ENCODE measurements at places on chromosomes 6 and 20.

DNA sequence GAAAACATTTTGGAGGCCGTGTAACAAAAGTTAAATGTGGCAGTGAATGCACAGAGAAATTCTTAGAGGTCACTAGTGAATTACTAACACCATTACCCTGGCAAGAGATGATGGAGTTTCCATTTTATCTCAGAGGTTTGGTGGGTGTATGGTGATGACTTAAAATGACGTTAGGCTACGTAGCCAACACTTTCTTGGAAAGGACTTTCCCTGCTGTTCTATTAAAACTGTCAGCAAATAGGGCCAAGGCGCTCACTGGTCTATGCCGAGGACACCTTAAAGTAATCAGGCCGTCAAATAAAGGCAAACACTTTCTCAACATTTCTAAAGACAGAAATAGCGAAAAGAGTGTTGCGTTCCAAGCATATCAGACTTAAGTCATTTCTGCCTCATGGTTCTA is 160.8 kb downstream of the GMPR start:
- no peak for DNase-seq

- no peak for DNase-seq
Observed at GRCh38 chr20:49614338-49615050, 46.6 kb upstream of the PTGIS start.

- no peak for DNase-seq
Observed at GRCh38 chr6:46299253-46299652, 128.5 kb upstream of the ENPP5 start.

DNA sequence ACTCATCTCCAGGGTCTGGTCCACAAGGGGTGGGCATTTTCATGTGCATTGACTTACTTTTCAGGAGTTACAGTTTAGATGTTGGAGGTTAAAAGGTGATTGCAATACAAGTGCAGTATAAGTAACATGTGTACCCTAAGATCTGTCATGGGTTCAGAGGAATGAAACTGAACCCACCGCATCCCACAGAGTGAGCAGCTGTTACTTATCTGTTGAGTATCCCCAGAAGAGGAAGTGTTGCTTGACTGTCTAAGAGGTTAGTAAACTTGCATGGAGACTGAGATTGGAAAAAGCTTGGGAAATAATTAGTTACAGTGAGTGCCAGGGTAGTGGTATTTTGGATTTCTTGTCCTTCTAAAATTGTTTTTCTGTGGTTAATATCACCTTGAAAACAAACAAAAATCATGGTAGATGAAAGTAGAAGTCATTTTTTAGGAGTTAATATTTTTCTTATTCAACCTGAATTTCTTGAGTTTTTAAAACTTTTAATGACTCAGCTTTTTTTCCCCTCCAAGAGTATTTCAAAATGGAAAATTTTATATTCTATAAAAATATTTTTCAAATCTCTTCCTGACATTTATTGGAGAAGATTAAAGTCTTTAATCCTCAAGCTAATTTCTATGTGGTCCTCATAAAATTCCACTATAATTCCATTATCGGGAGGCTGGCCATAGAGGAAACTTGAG is 306.1 kb downstream of the ZNF217 start:
- DNase-seq, result no peak

- peak; percentile 70 for DNase-seq
Observed at GRCh38 chr20:25065625-25066338, 7.8 kb upstream of the ACSS1 start.

DNA sequence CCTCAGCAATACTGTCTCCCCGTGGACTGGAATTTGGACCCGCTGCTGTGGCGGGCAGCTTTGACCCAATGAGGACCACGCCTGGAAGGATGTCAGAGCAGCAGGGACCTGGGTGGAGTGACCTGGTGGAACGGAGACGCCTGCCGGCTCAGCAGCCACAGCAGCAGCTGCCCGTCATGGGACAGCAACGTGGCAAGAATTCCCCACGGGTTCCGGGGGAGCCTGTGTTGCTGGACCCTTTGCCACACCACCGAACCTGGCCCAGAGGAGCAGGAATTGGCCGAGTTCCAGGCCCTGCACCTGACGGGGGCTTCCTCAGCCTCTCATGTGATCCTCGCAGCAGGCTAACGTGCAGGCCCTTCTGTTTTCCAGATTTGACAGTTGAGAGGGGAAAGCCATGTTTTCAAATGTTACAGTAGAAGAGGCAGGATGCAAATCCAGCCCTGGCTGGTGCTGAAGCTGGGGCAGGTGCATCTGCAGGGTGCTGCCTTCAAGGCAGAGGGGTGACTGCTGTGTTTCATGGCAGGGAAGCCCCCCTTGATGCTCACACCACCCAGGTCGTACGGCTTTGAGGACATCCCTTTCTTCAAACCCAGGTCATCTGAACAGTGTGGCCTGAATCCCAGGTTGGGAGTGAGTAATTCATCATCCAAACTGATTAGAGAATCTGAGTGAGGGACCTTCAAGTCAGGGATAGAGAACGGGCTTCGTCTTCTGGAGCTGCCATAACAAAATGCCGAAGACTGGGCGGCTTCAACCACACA is 93.4 kb downstream of the THBS2 start:
- no peak for DNase-seq

DNA sequence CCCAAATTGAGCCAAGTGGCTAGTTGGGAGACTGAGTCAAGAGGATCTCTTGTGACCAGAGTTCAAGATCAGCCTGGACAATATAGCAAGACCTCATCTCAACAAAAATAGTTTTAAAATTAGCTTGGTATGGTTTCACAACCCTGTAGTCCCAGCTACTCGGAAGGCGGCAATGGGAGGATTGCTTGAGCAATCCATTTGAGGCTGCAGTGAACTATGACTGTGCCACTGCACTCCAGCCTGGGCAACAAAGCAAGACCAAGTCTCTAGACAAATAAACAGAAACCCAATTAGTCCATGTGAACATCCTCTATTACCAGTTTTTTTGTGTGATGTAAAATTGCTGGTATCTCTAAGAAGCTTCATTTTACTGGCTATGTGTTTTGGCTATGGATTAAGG is 106.2 kb downstream of the TULP4 start:
- DNase-seq, result no peak

DNA sequence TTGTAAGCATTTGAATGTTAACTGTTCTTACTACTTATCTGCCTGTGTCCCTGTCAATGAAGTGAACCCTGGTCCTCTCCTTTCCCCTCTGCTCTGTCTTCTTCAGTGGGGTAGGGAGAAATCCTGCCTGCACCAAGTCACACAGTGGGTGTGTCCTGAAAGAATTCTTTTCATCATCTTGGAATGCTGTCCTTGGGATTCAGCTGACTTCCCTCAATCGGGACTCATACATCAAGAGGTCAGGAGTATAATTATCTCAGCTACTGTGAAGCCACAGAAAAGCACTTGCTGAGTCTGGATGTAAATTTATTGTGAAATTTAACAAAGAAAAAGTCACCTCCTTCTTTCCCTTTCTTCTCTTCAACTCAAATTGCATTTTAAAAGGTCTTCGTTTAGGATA is 328.5 kb downstream of the SOX4 start:
- no peak for DNase-seq

- DNase-seq, result no peak
Observed at GRCh38 chr6:169022079-169022478, 231.6 kb downstream of the THBS2 start.

DNA sequence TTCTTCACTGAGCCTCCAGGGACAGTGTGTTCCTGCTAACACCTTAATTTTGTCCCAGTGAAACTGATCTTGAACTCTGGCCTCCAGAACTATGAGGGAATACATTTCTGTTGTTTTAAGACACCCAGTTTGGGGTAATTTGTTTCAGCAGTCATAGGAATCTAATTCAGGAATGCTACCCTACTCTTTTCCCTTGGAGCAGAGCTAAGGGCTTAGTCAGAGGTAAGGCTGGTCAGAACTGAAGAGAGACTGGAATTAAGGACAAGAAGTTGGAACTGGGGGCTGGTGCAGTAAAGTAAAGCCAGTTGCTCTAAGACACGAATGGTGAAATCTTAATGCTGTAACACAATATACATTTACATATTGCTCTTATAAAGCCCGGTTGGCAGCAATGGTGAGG is 809.7 kb downstream of the MAFB start:
- no peak for DNase-seq
